Type B pancreatic cell (in vitro differentiated cells): ENCODE measurements at places on chromosomes 6 and 20.

DNA sequence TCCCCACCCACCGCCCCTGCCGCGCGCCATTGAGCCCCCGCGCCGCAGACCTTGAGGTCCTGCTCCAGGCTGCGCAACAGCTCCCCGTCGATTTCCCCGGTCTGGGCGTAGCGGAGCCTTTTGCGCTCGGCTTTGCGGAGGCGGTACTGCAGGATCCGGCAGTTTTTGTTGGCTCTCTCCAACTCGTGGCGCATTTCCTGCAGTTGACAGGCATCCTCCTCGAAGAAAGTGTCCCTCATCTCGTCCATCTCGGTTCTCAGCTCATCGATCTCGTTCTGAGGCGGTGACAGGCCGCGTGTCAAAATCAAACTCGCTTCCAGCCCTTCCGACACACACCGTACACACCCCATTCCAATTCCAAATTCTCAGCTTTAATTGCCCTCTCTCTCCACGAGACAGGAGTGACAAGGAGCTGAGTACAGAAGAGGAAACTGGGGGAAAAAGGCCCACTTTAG is 4.3 kb downstream of the MTCL3 start:
- no peak for DNase-seq

DNA sequence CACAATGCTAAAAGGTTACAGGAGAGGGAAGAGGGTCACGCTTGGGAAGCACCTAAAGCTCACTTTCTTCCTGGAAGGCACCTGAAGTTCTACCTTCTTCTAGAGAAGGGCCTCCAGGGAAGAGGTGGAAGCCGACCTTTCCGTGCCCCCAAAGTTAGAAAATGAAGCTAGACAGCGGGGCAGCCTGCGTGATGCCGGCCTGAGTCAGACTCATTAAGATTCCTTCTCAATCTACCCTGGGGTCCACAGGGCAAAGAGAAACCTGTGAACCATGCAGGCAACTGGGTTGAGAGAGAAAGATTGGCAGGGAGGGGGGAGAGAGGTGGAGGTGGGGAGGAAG is 54.8 kb upstream of the CCDC167 start:
- no peak for DNase-seq

- no peak for DNase-seq
Measured at GRCh38 chr6:133553652-133554051, 312.5 kb downstream of the EYA4 start.

DNA sequence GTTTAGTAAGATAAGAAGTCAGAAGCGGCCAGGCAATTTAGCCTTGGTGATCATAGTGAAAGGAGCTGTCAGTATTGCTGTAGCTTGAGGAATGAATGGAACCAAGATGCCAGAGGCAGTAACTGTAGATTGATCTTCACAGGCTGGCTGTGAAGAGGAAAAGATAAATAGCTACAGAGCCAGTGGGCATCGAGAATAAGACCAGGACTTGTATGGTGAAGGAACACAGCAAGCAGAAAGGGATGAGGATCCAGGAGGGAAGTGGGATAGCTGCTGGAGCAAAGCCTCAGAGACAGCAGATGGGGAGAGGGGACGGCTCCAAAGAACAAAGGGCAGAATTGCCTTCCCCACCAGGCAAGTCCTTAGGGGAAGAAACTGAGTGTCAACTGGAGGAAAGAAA is 294.4 kb upstream of the PLN start:
- DNase-seq, result no peak

DNA sequence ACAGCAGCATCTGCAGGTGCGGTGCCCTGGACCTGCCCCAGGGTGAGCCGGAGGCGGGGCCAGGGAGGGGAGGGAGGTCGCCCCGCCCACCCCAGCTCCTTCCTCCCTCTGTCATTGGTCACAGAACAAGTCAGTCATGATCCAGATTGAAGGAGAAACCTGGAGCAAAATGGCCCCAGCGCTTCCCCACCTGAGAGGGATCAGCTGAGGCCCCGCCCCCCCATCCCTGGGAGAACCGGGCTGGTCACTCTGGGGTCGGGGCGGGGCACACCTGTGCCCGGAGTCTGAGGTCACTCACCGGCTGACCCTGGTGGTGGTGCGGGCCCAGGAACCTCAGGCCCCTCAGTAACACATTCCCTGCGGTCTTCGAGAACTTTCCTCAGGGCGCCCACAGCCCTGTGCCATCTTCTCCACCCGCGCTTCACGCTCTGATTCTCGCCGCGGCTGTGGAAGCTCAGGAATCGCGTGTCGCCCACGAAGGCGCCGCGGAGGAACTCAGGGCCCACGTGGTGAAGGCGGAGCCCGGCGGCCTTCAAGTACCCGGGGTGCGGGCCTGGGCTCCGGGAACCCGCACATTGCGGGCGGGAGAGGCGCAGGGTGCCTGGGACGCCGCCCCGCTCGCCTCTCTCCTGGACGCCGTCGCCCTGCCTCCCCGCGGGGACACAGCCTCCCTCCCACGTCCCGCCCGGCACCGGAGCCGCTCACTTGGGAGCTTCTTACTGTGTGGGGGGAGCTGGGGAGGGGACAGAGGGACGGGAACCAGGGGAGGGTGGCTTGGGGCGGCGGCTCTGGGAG is 36.4 kb upstream of the HLA-C start:
- no peak for DNase-seq
